Thyroid gland (tissue), 4 donors: ENCODE measurements at places on chromosomes 5 and 9. TPM values are rescaled to one million over a fixed set of nuclear protein-coding genes. Genes with fewer than 3 reads are reported as not detected.

GRCh38 chr9:4301296-4301695 lies 1.4 kb upstream of the GLIS3 start:
- DNase-seq = no peak

- peak; percentile 77 for DNase-seq
Measured at GRCh38 chr5:169099801-169100734, 200.9 kb downstream of the SLIT3 start.

DNA sequence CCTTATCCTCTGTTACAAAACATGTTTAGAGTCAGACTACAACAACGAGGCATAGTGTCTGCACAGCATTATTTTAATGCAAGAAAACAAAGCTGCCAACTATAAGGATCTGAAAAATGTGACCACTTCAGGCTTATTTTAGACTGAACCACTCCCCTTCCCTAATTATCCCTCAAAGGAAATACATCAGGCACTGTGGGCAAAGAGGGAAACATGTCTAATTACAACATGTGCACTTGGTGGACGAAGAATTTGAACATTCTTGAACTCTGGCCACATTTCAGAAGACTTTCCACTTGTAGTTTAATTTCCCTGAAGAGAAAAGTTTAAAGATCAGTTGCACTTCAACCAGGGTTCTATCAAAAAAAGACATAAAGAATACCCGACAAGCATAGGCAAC lies 3.8 kb downstream of the MTMR12 start:
- no peak for DNase-seq

DNA sequence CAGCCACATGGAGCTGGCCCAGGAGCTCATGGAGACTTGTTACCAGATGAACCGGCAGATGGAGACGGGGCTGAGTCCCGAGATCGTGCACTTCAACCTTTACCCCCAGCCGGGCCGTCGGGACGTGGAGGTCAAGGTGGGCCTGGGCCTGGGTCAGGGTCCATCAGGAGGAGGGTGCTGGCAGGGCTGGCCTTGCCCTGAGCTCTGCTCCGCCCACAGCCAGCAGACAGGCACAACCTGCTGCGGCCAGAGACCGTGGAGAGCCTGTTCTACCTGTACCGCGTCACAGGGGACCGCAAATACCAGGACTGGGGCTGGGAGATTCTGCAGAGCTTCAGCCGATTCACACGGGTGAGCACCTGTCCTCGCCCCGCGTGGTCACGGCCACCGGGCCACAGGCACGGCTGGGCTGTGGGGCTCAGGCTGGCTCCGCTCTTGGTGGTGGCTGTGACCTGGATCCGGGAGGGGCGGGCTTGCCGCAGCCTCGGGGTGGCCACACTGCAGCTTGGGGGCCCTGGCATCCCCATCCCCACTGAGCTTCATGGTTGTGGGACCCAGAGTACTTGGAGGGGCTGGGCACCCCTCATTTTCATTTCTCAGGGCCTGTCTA lies 7.1 kb downstream of the DPP7 start:
- no peak for DNase-seq

GRCh38 chr5:109836280-109836679 lies 146.6 kb downstream of the MAN2A1 start:
- no peak for DNase-seq

DNA sequence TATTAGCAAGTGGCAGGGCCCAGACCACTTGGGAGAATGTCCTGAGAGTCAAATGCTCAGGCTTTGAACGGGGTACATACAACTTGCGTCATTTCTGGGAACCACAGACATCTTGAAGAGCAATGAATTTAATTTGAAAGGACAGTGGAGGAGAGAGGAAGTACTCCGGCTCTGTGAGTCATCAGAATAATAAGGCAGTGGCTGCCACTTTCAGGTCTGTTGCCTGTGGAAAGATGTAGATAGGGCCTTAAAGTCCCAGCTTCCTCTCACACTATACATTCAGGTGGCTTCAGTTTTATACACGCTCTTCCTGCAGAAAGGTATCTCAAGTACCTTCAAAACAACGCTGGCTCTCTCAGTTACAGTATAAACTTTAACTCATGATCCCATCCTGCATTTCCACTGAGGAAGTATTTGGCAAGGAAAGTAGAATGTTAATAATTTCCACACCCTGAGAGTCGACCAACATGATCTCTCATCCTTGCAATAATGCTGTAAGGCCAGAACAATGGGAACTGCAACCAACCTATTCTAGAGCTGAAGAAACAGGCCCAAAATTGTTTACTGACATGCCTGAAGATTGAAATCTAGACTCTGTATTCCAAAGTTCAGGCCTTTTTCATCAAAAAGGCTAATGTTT lies 6.8 kb upstream of the PRUNE2 start:
- DNase-seq = no peak

DNA sequence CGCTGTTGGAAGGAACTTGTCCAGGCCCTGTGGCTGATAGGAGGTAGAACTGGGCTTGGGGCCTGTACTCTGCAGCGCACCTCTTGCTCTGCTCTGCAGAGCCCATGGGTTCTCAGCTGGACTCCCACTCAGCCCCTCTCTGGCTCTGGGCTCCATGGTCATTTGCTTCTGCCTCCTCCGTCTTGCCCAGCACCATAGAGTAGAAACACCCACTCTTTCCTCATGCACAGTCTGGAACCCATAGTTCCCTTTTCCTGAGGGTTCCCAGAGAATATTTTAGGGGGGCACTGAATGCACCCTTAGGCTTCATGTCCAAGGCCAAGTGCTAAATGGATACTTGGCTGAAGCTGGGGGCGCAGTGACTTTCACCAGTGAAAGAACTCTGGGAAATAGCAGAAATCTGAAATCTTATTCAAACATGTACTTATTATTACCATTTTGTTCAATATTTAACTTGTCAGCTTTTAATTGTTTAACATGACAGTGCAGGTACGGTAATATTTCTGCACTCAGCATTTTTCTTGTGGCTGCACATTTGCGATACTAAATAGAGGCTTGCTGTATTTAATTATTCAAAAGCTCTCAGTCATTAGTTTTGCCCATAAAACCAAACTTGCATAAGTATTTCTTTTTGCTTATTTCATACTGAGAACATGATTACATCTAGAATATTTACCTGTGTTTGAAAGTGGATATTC lies 31.5 kb downstream of the GALNT12 start:
- DNase-seq = no peak

- DNase-seq = peak; percentile 11
Measured at GRCh38 chr5:103808464-103809106, 246.0 kb upstream of the NUDT12 start.

GRCh38 chr5:136579238-136579637 lies 213.9 kb upstream of the TRPC7 start:
- DNase-seq = no peak

DNA sequence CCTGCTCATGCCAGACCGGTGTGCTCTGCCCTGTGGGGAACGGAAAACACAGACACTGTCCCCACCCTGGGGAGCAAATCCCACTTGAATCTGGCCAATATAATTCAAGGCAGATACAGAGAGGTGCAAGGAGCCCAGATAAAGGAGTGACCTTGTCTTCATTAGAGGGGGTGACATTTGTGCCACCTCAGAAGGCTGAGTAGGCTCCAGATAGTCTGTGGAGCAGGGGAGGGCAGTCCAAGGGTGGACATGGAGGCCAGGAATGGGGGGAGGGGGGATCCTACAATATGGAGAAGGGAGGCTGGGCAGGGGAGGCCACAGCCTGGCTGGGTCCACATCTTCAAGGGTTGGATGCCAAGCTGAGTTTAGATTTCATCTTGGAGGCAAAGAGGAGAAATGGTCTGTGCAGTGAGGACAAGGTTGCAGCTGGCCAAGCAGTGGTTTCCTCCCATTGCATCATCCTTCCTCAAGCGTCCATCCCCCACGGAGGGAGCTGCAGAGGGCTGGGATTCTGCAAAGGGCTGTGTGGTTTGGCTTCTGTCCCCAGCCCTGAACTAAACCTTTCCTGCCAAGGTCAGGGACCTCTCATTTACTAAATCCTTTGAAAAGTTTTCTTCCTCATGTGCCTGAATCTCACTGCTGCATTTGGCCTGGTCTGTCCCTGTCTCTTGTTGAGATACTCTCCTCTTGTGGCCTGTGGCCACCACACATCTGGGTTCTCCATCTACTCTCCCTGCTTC lies 60.1 kb downstream of the GALNT12 start:
- peak; percentile 17 for DNase-seq

- no peak for DNase-seq
Measured at GRCh38 chr5:348726-349125, 27.2 kb downstream of the AHRR start.

GRCh38 chr5:158861366-158861765 lies 238.3 kb downstream of the EBF1 start:
- DNase-seq = no peak

DNA sequence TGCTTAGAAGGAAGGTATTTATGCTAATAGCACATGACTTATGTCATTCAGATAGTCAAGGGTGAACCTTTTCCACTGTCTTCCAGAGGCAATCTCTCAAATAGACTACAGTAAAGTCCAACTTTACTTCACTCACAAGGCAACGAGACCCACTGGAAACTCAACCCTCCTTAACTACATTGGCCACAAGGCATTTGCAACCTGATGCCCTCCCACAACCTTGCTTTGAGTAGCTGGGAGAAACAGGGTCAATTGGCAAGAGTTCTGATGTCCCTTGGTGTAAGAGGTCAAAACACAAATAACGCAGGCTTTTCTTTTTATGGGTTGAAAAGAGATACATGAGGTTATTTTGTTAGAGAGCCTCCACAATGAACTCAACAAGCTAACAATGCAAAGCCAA lies 6.1 kb downstream of the GAS1 start:
- no peak for DNase-seq

DNA sequence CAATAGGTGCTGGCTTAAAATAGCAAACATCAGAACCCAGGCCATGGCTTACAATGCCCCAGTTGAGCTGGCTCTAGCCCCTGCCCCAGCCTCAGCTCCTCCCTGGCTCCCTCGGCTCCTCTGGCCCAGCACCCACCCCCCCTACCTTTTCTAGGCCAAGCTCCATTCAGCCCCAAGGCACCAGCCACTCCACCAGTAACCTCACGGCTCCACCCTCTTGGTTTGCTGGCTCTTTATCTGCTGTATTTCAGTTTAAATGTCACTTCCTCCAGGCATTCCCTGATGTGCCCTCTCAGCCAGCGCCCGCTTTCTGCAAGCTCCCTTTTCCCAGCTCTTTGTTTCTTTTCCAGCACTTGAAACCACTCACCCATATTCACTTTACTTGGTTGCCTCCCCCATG lies 10.6 kb downstream of the C1QTNF2 start:
- peak; percentile 56 for DNase-seq

GRCh38 chr5:53037141-53037859 lies 48.1 kb downstream of the ITGA2 start:
- no peak for DNase-seq

FAM78A gene
- total RNA-seq = 1.1 TPM

GABRP gene
- total RNA-seq = not detected

CDX1 gene
- not detected for total RNA-seq

PCDHA1 gene
- total RNA-seq = not detected

MYMK gene
- not detected for total RNA-seq

IL3 gene
- total RNA-seq = not detected

ADRB2 gene
- 1.1 TPM for total RNA-seq

INPP5E gene
- total RNA-seq = 13.6 TPM

IFNA13 gene
- not detected for total RNA-seq

C6 gene
- total RNA-seq = 3.5 TPM
